ENCODE measurements at places on chromosomes 2 and 18. TPM values are rescaled to one million over a fixed set of nuclear protein-coding genes. Genes with fewer than 3 reads are reported as not detected.
A peak's percentile ranks its signal among the peaks of the same experiment; 100 is the strongest.

DNA sequence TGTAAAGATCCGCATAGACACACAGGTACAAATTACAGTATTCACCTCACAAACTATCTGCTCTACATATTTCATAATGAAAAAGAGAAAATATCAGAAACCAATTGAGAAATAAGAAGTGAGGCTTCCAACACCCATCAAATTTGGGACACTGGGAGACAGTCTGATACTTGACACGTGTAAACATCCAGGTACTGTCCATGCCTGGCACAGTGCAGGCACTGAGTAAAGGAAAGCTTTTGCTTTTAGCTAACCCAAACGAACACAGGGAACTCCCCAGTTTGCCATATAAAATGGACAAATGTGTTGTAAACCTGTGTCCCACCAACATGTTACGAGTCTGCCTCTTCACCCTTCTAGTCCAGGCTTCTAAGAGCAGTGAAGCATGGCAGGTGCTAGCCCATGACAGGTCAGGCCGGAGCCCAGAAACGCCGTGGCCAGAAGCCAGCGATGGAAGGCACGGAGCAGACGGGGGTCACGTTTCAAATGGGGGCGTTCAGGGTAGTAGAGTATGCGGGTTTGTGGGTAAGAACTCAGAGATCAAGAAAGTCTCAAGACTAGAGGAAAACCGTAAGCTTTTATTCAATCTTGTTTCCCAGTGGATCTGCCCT lies 27.0 kb downstream of the CDH2 start:
- DNase-seq: no peak
- no peaks in the 10 kb centered on the region for H3K27me3 ChIP-seq
- H3K27ac ChIP-seq: no peak overlapping the region
- H3K4me3 ChIP-seq: no peak overlapping the region
- H3K36me3 ChIP-seq: no peaks in the 10 kb centered on the region

MAP4K4 gene
- polyA plus RNA-seq: 41.8 TPM

EGR4 gene
- not detected for polyA plus RNA-seq

SP140L gene
- 8.7 TPM for polyA plus RNA-seq

ALPG gene
- not detected for polyA plus RNA-seq

DNA sequence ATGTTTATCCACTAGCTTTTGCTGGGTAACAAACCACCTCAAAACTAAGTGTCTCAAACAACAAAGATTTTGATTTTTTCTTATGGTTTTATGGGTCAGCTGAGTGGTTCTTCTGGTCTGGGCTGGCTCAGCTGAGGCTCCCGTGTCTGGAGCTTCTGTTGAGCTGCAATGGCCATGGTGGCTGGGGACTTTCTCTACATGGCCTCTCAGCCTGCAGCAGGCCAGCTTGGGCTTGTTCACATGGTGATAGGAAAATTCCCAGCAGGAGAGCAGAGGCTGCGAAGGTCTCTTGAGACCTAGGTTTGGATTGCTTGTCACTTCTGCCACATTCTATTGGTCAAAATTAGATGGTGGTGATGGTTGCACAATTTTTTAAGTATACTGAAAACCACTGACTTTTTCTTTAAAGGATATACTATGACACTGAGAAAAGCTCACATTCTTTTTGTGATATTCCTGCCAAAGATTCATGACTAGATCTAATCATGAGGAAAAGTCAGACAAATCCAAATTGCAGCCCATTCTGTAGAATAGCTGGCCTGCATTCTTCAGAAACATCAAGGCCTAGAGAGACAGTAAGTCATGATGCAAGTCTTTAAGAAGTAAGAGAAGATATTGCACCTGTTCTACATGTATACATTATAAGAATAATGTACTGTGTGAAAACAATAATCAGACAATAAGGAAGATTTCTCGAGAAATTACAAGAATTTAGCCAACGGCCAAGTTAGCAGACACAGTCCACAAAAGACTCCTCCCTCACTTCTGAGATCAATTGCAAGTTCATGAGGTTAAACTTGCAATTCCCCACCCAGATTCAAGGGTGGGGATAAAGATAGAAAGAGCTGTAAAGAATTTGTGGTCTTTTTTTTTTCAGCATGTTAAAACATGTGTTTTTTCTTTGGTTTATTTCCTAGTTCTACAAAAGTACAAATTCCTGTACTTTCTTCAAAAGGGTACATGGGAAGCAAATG lies 35.0 kb upstream of the IL1R2 start:
- no peak for DNase-seq
- H3K27ac ChIP-seq: no peak overlapping the region
- no peaks in the 10 kb centered on the region for H3K36me3 ChIP-seq

OR6B3 gene
- not detected for polyA plus RNA-seq

GRCh38 chr2:40240070-40240469 lies 211.8 kb downstream of the SLC8A1 start:
- no peak overlapping the region for H3K4me3 ChIP-seq
- H3K27ac ChIP-seq: peak overlapping the region; percentile 48
- H3K27me3 ChIP-seq: no peaks in the 10 kb centered on the region
- no peaks in the 10 kb centered on the region for H3K36me3 ChIP-seq
- H3K4me1 ChIP-seq: no peaks in the 10 kb centered on the region
- DNase-seq: peak; percentile 39

DNA sequence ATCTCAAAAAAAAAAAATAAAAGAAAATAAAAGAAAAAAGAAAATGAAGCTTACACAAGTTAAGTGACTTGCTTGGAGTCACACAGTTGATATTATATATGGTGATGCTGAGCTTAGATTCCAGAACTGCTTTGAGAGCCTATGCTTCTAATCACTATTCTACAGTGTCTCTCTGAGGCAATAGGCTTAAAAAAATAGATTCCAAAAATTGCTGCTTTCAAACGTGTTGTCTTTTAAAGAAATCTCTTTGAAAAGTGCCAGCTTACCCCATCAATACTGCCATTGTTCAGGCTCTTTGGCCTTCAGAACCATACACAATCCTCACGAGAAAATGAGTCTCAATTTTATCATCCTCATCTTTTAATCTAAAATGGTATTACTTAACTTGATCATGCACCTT lies 102.6 kb downstream of the CDK15 start:
- no peaks in the 10 kb centered on the region for H3K27me3 ChIP-seq
- no peak overlapping the region for H3K27ac ChIP-seq
- H3K4me3 ChIP-seq: no peak overlapping the region
- H3K36me3 ChIP-seq: no peaks in the 10 kb centered on the region
- H3K4me1 ChIP-seq: no peaks in the 10 kb centered on the region

GATA6 gene
- polyA plus RNA-seq: 11.9 TPM

AGAP1 gene
- 9.3 TPM for polyA plus RNA-seq

- peaks cover 39% of the 10 kb centered on the region for H3K4me1 ChIP-seq
- peak overlapping the region; percentile 67 for H3K27ac ChIP-seq
- DNase-seq: peak; percentile 81
- no peaks in the 10 kb centered on the region for H3K27me3 ChIP-seq
- no peak overlapping the region for H3K4me3 ChIP-seq
Measured at GRCh38 chr2:96146153-96146880, 1.1 kb upstream of the DUSP2 start.

GRCh38 chr2:16666449-16666801 lies 791 bp upstream of the CYRIA start:
- H3K36me3 ChIP-seq: no peaks in the 10 kb centered on the region
- H3K4me1 ChIP-seq: peaks cover 47% of the 10 kb centered on the region
- no peak overlapping the region for H3K27ac ChIP-seq
- H3K27me3 ChIP-seq: no peaks in the 10 kb centered on the region
- H3K4me3 ChIP-seq: peak overlapping the region; percentile 70

DNA sequence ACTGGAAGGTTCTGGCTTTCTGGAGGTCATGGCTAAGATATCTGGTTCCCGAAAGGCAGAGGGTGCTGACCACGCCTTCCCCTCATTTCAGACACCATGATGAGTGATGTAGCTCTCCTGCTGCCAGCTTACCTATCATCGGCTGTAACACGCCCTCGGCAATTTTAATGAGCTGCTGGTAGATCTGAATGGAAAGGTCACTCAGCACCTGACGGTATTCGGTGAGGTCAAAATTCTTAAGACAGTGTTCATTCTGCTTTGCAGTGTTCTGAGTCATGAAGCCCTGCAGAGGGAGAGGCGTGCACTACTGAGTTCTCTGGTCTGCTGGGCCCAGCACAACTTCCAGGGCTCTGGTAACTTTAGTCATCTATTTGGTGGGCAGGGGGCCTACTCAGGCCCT lies 25.7 kb upstream of the ACAA2 start:
- DNase-seq: no peak
- no peak overlapping the region for H3K4me3 ChIP-seq
- H3K27me3 ChIP-seq: no peaks in the 10 kb centered on the region
- no peaks in the 10 kb centered on the region for H3K4me1 ChIP-seq
- peaks cover 3% of the 10 kb centered on the region for H3K36me3 ChIP-seq

MOB4 gene
- polyA plus RNA-seq: 23.0 TPM

IL18R1 gene
- 2.7 TPM for polyA plus RNA-seq

GRCh38 chr2:206990360-206990759 lies 51.0 kb downstream of the CPO start:
- DNase-seq: no peak
- no peak overlapping the region for H3K27ac ChIP-seq

DNA sequence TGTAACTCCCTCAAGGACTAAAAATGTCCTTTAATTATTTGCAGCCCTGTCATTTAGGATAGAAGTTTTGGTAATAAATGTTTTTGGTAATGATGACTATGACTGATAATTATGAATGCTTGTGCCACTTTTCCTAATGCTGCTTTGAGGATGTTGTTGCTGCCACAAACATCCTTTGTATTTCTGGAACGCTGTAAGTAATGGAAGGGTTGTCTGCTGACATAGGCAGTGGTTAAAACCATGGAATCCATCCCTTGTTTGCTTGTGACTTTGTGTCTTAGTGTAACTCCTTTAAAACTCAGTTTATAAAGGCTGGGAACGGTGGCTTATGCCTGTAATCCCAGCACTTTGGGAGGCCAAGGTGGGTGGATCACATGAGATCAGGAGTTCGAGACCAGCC lies 19.8 kb upstream of the LPIN2 start:
- H3K36me3 ChIP-seq: no peaks in the 10 kb centered on the region
- H3K4me3 ChIP-seq: no peak overlapping the region
- no peak overlapping the region for H3K27ac ChIP-seq
- H3K27me3 ChIP-seq: no peaks in the 10 kb centered on the region
- peaks cover 12% of the 10 kb centered on the region for H3K4me1 ChIP-seq

DNAH6 gene
- polyA plus RNA-seq: 0.15 TPM

LRP1B gene
- polyA plus RNA-seq: 0.31 TPM

DNA sequence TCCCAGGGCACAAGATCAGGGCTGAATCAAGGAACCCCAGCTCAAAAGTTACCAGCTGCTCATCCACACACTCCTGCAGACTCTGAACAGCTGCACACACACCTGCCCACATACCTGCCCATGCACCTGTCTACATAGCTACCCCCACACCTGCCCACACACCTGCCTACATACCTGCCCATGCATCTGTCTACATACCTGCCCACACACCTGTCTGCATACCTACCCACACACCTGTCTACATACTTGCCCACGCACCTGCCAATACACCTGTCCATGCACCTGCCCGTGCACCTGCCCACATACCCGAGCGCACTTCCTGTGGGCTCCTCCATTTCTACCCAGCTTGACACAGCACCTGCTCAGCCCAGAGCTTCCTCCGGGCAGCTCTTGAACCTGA lies 122.8 kb upstream of the AGAP1 start:
- H3K27me3 ChIP-seq: no peaks in the 10 kb centered on the region
- H3K4me1 ChIP-seq: no peaks in the 10 kb centered on the region
- no peak for DNase-seq
- H3K27ac ChIP-seq: no peak overlapping the region

- no peaks in the 10 kb centered on the region for H3K4me1 ChIP-seq
- no peak for DNase-seq
- no peak overlapping the region for H3K27ac ChIP-seq
- H3K27me3 ChIP-seq: no peaks in the 10 kb centered on the region
Measured at GRCh38 chr2:23235292-23235691, 149.7 kb upstream of the KLHL29 start.

DNA sequence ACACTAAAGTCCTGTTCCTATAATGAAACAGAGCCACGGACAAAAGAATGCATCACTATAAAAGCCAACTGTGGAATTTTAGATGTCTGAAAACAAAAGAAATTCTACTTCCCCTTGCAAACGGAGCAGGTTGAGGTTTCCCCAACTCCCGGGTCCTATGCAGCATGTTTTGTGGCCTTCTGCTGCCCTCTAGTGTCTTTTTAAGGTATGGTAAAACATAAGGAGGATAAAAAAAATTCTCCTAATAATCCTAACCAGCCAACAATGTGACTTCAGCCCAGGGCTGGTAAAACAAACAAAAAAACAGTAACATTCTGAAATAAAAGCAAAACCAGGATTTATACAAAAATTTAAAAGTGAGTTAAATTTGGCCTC lies 539.5 kb downstream of the NRXN1 start:
- DNase-seq: peak; percentile 84
- no peak overlapping the region for H3K27ac ChIP-seq
- H3K36me3 ChIP-seq: no peaks in the 10 kb centered on the region
- no peaks in the 10 kb centered on the region for H3K27me3 ChIP-seq
- peak overlapping the region; percentile 28 for H3K4me3 ChIP-seq

DNA sequence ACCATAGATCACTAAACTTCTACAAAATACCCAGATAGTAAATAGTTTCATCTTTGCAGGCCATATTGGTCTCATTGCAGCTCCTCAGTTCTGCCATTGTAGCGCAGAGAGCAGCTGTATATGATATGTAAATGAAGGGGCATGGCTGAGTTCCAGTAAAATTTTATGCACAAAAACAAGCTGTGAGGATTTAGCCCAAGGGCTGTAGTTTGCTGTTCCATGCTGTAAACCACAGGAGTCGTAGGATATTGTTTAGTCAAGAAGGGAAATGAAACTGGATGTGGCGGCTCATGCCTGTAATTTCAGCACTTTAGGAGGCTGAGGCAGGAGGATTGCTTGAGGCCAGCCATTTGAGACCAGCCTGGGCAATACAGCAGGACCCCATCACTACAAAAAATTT lies 83.0 kb downstream of the MGAT5 start:
- no peak overlapping the region for H3K27ac ChIP-seq
- H3K27me3 ChIP-seq: no peaks in the 10 kb centered on the region
- DNase-seq: no peak
- no peak overlapping the region for H3K4me3 ChIP-seq
- no peaks in the 10 kb centered on the region for H3K4me1 ChIP-seq

COLEC12 gene
- 2.1 TPM for polyA plus RNA-seq

DNA sequence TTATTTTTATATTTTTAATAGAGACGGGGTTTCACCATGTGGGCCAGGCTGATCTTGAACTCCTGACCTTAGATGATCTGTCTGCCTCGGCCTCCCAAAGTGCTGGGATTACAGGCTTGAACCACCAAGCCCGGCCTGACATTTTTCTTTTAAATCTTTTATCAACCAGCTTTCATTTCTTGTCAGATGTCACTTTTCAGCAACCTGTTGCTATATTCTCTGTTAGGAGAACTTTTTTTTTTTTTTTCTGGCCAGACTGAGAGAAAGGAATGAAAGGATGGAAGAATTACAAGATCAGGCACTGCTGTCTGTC lies 146.3 kb downstream of the TGIF1 start:
- peak overlapping the region; percentile 49 for H3K4me3 ChIP-seq
- H3K27ac ChIP-seq: peak overlapping the region; percentile 96
- H3K36me3 ChIP-seq: no peaks in the 10 kb centered on the region
- DNase-seq: no peak

GRCh38 chr2:113157897-113158753 lies 15.6 kb upstream of the PSD4 start:
- no peaks in the 10 kb centered on the region for H3K36me3 ChIP-seq
- H3K27me3 ChIP-seq: no peaks in the 10 kb centered on the region
- H3K27ac ChIP-seq: peak overlapping the region; percentile 89
- DNase-seq: no peak
- peak overlapping the region; percentile 62 for H3K4me3 ChIP-seq

Data from stomach (tissue), 19 donors.